HCT116 (cell line): ENCODE measurements at places on chromosomes 6 and 20.
A peak's percentile ranks its signal among the peaks of the same experiment; 100 is the strongest.

- H3K4me3 ChIP-seq: no peak overlapping the region
- H3K36me3 ChIP-seq: no peaks in the 10 kb centered on the region
- no peaks in the 10 kb centered on the region for H3K4me1 ChIP-seq
- no peak for DNase-seq
- H3K27ac ChIP-seq: no peak overlapping the region
Observed at GRCh38 chr6:92072387-92072786, 1347.0 kb downstream of the EPHA7 start.

DNA sequence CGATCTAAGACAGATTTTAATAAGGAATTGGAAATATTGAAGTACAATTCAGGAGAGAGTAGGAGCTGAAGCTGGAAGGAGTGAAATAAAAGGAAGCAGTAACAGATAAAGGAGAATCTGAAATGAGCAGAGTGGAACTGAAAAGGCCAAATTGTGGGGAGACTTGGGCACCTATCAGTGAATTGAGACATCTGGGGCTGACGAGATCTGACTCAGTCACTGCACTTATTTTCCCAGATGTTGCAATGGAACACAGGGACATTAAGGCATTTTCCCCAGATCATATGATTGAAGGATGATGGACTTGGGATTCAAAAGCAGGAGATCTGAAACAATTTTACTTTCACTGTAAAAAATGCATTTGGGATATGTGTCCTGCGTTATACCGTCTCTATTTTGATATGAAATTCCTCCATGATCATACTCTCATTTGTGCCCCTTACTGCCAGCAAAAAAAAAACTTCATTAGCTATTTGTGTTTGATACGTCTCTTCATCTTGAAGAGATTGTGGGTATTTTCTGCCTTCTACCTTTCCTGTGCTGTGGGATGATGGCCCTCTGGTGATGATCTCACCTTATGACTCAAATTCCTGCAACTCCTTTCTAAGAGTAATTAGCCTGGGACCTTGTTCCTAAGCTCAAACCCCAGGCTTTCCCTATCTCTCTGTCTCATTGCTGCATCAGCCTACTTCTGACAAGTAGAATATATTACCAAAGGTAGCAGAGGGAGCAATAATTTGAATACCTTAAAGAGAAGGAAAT lies 278.5 kb upstream of the MAN1A1 start:
- H3K27ac ChIP-seq: no peak overlapping the region
- no peak for DNase-seq
- no peaks in the 10 kb centered on the region for H3K36me3 ChIP-seq
- H3K4me3 ChIP-seq: no peak overlapping the region

DNA sequence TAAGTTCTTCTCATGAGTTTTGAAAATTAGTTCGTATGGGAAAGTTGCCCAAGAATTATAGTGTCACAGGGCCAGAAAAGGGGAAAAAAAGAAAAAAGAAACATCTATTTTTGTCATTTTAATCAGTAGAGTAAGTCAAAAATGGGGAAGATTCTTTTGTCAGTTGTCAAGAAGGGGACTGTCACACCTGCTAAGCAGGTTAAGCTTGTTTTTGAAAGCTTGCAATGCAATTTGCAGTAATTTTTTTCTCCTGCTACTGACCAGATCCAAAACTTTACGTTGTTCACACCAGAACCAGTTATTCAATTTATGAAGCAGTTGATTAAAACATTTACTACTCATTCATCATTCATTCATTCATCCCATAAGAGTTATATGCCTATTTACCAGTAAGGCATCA lies 171.4 kb downstream of the SOX4 start:
- no peaks in the 10 kb centered on the region for H3K4me1 ChIP-seq
- H3K27ac ChIP-seq: no peak overlapping the region
- no peak for DNase-seq
- H3K27me3 ChIP-seq: no peaks in the 10 kb centered on the region
- H3K4me3 ChIP-seq: no peak overlapping the region

- no peak overlapping the region for H3K27ac ChIP-seq
- H3K4me1 ChIP-seq: peaks cover 72% of the 10 kb centered on the region
- H3K4me3 ChIP-seq: no peak overlapping the region
- no peaks in the 10 kb centered on the region for H3K36me3 ChIP-seq
Observed at GRCh38 chr6:26333476-26334297, 31.3 kb upstream of the BTN3A2 start.

GRCh38 chr6:114202389-114202788 lies 140.4 kb downstream of the HS3ST5 start:
- no peak for DNase-seq
- peaks cover 21% of the 10 kb centered on the region; the same call in 1 of the 2 replicates for H3K27me3 ChIP-seq
- H3K4me3 ChIP-seq: no peak overlapping the region
- no peaks in the 10 kb centered on the region for H3K36me3 ChIP-seq
- no peaks in the 10 kb centered on the region for H3K4me1 ChIP-seq

- no peaks in the 10 kb centered on the region for H3K27me3 ChIP-seq
- DNase-seq: no peak
- no peaks in the 10 kb centered on the region for H3K4me1 ChIP-seq
Observed at GRCh38 chr6:139550361-139550760, 175.9 kb upstream of the CITED2 start.

GRCh38 chr20:10508468-10509251 lies 73.6 kb downstream of the SLX4IP start:
- no peak for DNase-seq
- H3K27ac ChIP-seq: peak overlapping the region; percentile 69
- no peaks in the 10 kb centered on the region for H3K36me3 ChIP-seq
- peaks cover 66% of the 10 kb centered on the region for H3K4me1 ChIP-seq
- peak overlapping the region; percentile 41 for H3K4me3 ChIP-seq
